Amniotic epithelial cell (primary cell): ENCODE measurements at places on chromosomes 11 and 22.
A peak's percentile ranks its signal among the peaks of the same experiment; 100 is the strongest.

- peak; percentile 55 for DNase-seq
Observed at GRCh38 chr11:12235947-12236743, 125.8 kb downstream of the MICAL2 start.

GRCh38 chr11:123083623-123084029 lies 21.7 kb upstream of the HSPA8 start:
- peak; percentile 92 for DNase-seq

DNA sequence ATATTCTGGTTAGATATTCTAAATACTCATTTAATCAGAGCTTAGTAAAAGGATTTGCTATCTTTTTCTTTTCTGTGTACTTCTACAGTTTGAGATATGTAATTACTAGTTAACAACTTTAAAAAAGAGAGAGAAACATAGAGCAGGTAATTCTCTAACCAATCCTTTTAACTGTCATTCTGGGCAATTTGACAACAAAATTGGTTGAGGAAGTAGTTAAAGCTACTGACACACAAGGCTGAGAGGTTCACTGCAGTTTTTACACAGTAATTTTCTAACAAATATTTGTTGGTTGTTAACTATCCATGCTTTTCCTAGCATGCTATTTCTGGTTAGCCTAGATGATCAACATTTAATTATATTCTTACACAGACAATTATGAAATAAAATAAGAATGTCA lies 3.6 kb downstream of the SOX6 start:
- no peak for DNase-seq

DNA sequence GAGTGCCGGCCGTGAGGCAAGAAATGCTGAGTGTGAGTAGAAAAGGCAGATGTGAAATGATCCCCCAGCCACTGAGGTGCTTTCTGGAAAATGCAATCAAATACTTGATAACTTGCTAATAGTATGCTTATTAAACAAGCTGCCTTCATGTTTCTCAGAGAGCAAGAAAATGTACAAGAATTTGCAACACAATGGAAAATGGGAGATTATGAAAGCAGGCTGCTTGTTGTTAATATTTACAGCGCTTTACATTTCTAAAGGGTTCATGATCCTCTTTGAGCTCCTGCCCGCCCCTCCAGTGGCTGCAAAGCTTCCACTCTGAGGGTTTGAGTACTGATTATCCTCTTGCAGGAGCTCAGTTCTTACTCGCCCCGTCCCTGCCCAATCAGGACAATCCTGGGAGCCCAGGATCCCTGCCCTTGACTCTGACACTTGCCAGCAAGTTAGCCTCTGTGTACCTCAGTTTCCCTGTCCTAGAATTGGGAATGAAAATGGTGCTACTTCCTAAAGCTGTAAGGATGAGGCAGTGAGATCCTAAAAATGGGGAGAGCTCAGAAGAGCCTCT lies 645.1 kb downstream of the TBC1D22A start:
- DNase-seq, result no peak

GRCh38 chr22:39368461-39368911 lies 18.7 kb downstream of the SYNGR1 start:
- no peak for DNase-seq

DNA sequence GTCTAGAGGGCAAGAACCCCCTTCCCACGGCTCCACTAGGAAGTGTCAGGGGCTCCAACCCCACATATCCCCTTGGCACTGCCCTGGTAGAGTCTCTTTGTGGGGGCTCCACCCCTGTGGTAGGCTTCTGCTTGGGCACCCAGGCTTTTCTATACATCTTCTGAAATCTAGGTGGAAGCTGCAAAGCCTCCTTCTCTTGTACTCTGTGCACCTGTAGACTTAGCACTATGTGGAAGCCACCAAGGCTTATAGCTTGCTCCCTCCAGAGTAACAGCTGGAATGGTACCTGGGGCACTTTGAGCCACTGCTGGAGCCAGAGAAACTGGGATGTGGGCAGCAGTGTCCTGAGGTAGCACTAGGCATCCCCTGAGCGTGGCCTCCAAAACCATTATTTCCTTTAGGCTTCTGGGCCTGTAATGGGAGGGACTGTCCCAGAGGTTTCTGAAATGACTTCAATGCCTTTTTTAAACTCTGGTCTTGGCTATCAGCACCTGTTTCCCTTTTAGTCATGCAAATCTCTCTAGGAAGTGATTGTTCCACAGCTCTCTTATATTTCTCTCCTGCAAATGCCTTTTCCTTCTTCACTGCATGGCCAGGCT lies 68.4 kb downstream of the TRAF6 start:
- no peak for DNase-seq

DNA sequence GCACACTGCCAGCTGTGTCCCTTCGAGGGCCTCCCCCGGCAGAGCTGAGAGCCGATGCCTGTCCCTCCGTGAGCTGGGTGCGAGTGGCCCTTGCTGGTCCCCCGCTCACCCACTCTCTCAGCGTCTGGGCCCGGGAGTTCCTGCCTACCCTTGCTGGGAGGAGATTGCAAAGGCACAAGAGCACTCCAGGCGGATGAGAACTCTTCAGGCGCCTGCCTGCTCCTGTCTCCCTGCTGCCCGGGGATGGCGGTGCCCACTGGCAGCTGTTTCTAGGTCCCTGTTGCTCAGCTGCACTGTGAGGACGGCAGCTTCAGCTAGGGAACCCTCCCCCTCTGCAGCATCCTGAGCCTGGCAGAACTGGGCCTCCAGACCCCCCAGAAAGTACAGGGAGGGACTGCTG lies 61.1 kb downstream of the FLRT1 start:
- no peak for DNase-seq
